GOT3 (cell line): ENCODE measurements at places on chromosomes 16 and 17.
A peak's percentile ranks its signal among the peaks of the same experiment; 100 is the strongest.

- no peak for DNase-seq
Measured at GRCh38 chr17:77132411-77133086, 8.2 kb upstream of the SEC14L1 start.

GRCh38 chr16:11649276-11649675 lies 19.0 kb upstream of the SNN start:
- no peak for DNase-seq

DNA sequence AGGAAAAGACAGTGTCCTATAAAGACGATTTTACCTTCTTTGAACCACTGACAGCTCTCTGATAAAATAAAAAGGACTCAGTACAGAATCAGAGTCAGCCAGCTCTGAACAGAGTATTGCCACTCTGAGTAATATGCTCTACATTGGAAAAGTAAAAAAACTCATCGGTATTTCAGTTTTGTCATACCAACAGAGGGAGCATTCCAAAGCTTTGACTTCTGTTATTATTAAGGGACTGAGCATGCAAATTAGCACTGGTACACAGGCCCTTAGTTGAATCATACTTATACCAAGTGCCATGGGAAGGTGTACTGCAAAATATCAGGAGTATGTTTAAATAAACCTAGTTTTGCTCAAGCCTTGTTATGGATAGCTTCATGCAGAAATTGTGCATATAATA lies 509.0 kb upstream of the KIF2B start:
- no peak for DNase-seq

DNA sequence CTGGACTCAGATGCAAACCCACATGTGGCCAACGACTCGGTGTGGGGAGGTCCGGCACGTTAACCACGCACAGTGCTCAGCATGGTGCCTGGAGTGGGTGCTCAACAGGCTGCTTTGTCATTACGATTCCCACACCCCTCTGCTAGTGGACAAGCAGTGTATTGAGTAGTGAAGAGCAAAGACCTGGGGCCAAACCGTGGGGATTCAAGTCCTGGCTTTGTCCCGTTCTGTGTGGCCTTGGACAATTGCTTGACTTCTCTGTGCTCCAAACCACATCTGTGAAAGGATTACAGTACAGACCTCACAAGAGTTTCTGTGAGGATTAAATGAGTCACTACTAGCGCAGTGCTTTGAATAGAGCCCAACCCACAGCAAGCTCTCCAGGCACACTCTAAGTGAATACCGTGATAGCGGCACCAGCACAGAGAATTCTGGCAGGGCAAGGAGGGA lies 33.8 kb downstream of the TRPV2 start:
- no peak for DNase-seq

- DNase-seq = no peak
Measured at GRCh38 chr17:65093930-65094329, 37.4 kb upstream of the GNA13 start.

DNA sequence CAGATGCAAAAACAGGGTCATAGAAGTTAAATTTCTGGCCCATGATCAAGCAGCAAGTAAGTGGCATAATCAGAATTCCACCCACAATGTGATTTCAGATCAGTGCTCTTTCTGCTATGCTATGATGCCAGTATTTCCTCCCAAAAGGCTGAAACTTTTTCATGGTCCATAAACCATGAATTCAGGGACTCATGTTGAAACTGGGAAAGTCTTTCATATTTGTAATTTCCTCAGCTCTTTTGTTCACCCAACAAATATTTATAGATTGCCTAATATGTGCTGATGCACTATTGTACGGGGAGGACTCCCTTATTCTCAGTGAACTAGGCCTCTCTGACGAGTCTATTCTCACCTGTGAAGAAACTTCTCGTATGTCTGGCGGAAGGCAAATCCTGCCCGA lies 156.3 kb downstream of the MYO1D start:
- no peak for DNase-seq

DNA sequence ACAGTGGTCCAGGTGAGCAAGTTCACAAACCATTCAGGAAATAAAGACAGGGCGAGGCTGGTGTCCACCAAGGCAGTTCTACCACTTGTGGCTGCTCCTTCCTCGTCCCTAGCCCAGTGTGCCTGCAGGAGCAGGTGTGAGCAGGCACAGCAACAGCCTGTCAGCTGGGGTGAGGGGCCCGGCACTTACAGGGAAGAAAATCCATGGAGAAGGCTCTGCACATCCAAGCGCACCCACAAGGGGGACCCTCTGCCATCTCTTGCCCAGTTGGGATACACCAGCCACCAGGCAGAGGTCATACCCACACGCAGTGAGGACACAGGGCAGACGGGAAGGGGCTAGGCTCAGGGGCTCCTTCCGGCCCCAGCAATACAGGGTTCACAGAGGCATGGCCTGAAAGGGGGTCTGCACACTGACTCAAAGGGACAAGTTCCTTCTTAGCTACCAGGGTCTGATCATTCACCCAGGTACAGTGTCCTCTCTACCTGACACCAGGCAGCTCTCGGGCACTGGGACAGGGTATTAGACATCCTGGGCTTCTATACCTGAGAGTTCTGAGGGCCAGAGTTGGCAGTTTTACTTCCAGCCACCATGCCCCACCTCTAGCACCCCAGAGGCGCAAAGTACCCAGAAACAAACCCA lies 27.0 kb downstream of the CDIP1 start:
- DNase-seq = no peak

GRCh38 chr16:62036101-62036801 lies at the start of gene CDH8:
Gene CDH8 (minus strand): TSS chr16:62036438. CDS start chr16:62021403, 15,035 bp downstream.
- no peak for DNase-seq

- no peak for DNase-seq
Measured at GRCh38 chr16:88197481-88198456, 185.0 kb upstream of the ZNF469 start.

DNA sequence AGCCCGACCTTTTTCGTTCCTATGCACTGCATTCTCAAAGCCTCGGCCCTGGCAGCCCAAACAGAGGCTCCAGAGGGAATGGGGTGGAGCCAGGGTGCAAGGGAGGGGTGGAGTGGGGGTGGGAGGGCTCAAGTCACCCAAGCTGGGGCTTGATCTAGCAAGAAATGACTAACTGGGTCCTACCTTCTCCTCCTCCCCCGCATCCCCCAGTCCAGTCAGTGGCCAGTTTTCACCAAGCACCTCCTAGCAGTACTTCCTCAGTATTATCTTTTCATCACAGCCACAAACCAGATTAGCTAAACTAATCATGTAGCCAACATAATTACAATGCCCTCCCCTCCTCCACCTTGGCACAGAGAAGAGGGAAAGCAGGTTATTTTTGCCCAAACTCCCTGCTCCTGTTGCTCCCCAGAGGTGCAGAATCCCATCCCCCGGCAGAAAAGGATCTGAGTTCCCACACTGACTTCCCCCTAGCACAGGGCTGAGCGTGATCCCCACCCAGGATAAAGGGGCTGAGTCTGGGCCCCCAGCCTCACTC lies 2.2 kb downstream of the JUP start:
- no peak for DNase-seq

DNA sequence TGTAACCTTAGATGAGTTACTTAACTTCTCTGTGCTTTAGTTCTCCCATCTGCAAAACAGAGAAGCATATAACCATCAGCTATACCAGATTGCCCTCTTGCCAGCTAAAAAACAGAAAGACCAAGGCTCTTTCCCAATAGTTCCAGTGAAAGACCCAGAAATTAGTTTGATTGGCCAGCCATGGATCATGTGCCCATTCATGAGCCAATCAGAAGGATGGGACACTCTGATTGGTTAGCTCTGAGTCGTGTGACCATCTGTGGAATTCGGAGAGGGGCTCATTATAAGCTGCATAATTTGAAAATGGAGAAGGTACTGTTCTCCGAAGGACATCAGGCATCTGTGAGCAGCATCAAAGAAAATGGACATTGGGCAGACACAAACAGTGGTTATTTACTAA lies 155.2 kb downstream of the ABCC12 start:
- DNase-seq = no peak

DNA sequence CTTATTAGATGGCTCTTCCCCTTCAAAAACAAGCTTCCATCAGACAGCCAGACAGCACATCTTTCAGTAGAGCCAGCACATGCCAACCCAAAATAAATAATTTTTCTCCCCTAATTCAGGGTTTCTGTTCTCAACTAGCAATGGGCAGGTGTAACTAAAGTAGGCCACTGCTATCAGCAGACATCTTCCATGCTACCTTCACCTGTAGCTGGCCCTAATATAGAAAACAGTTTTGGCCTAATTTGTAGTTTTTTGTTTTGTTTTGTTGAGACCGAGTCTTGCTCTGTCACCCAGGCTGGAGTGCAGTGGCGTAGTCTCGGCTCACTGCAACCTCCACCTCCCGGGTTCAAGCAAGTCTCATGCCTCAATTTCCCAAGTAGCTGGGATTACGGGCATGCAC lies 29.2 kb upstream of the EFCAB3 start:
- DNase-seq = no peak

- DNase-seq = no peak
Measured at GRCh38 chr16:87918866-87919680, 17.3 kb downstream of the CA5A start.

GRCh38 chr17:7392696-7393612 lies 1.4 kb downstream of the PLSCR3 start:
- DNase-seq = no peak

- DNase-seq = no peak
Measured at GRCh38 chr17:31491376-31492131, 100.1 kb downstream of the RAB11FIP4 start.

GRCh38 chr16:50853329-50853728 lies 111.4 kb downstream of the CYLD start:
- no peak for DNase-seq

- no peak for DNase-seq
Measured at GRCh38 chr17:29140051-29140621, 40.1 kb downstream of the MYO18A start.

- DNase-seq = no peak
Measured at GRCh38 chr17:14019186-14019956, 49.9 kb upstream of the COX10 start.

DNA sequence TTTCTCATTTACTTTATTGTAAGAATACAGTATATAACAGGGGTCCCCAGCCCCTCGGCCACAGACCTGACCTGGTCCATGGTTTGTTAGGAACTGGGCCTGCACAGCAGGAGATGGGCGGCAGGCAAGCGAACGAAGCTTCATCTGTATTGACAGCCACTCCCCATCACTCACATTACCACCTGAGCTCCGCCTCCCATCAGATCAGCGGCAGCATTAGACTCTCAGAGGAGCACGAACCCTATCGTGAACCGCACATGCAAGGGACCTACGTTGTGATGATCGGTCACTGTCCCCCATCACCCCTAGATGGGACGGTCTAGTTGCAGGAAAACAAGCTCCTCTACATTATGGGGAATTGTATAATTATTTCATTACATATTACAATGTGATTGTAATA lies 410.6 kb downstream of the SLC39A11 start:
- DNase-seq = no peak

- DNase-seq = no peak
Measured at GRCh38 chr16:89716916-89717687, 3.6 kb downstream of the VPS9D1 start.

DNA sequence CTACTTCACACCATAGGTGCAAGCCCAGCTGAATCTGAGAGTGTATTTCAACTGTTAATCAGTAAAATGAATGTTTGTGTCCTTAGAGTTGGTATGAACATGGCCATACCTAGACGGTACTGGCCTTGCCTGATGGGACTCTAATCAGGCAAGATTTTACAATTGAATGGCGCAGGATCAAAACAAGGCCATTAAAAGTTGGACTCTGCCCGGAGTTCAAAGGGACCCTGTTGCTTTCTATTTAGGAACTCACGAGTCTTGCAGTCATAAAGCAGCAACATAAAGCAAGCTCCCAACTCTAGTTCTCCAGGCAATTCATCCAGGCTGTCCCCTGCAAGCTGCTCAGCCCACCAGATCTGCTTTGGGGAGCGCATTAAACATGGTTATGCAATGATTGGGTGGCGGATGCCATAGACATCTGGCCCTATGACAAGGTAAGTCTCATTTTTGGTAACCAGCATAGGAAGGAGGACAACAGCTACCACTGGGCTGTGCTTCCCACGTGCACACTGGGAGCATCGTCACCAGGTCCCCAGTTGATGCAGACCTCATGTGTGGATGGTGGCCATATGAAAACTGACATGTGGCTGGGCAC lies 8.8 kb downstream of the TMEM186 start:
- no peak for DNase-seq

- peak; percentile 88 for DNase-seq
Measured at GRCh38 chr17:19362277-19363113, at the start of gene B9D1. Gene B9D1 (minus strand): TSS chr17:19362723. CDS start chr17:19362569, 154 bp downstream.

- no peak for DNase-seq
Measured at GRCh38 chr17:76491271-76492122, 9.7 kb downstream of the RHBDF2 start.

DNA sequence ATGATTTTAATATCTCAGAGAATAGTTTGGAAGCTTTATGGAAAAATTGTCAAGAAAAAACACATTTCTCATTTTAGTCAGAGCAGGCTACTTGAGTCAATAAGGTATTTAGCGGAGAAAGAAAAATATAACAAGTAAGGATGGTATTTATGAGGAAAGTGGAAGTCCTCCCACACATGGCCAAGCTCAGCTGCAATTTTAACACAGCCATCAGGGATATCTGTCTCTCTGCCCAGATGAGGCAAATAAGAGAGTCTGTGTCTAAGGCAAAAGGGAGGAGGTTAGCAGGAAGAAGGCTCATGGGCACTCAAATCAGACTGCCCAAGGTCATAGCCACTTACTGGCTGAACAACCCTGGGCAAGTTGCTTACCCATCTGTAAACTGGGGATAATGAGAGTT lies 5.2 kb upstream of the CMTM2 start:
- DNase-seq = no peak

- DNase-seq = no peak
Measured at GRCh38 chr17:2338315-2338657, 985 bp downstream of the SGSM2 start.

- DNase-seq = no peak
Measured at GRCh38 chr16:49600976-49601375, 227.4 kb downstream of the C16orf78 start.
